Globus pallidus (tissue), 1 donor: ENCODE measurements at places on chromosomes 3 and 15.

GRCh38 chr3:187183210-187183862 lies 13.9 kb upstream of the RTP1 start:
- no peak for DNase-seq

DNA sequence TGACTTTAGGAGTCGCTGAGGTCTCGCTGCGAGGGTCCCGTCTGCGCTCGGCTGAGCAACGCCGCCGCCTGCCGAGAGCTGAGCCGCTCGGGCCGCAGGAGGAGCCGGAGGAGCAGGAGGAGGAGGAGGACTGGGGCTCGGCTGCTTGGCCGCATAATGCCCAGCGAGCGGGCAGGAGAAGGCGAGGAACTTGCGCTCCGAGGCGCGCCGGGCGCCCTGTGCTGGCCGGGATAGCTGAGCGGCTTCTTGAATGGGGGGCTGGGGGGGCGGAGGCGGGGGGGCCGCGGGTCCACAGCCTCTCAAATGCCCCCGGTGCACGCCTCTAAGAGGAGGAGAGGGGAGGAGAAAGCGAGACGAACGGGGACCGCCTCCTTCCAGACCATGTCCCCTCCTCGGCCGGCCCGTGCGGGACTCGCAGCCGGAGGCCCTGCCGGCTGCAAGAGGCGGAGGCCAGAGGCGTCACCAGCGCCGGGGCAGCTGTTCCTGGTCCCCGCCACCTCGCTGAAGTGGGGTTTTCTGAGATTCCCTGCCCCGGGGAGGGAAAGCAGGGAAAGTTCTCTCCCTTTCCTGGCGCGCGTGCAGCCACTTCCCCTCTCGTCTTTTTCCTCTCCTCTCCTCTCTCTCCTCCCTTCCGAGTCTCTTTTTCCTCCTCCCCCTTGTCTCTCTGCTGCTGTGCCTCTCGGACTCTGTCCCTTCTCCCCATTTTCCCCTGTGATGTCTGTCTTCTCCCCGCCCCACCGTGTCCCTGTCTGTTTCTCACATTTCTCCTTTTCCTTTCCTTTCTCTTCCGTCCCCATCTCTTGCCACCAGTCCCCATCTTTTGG lies at the start of gene ADAMTS9:
Gene ADAMTS9, minus strand, starts transcription at position 220 of the 824 bp plus-strand sequence. CDS start 343 bp downstream, outside the sequence.
- DNase-seq = peak; percentile 61

- no peak for DNase-seq
Measured at GRCh38 chr15:70061696-70062270, 35.9 kb downstream of the TLE3 start.

- no peak for DNase-seq
Measured at GRCh38 chr3:44326019-44326418, 12.5 kb upstream of the TCAIM start.

DNA sequence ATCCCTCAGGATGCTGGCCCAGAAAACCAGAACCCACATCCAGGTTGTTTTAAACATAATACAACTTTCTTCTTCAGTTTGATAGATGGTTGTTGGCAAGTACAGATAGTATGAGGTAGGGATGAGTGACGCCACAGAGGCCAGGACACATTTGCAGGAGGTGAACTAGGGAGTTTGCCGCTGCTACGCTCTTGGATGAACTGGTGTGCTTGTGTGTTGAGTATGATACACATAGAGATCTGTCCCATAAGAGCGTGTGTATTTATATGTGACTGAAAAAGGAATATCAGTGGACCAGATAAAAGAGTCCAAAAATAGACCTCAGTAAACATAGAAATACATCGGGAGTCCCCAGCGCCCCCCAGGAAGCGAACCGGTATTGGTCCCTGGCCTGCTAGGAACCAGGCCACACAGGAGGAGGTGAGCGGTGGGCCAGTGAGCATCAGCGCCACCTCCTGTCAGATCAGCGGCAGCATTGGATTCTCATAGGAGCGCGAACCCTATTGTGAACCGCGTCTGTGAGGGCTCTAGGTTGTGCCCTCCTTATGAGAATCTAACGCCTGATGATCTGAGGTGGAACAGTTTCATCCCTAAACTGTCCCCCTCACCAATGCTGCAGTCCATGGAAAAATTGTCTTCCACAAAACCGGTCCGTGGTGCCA lies 98.1 kb downstream of the LRRK1 start:
- DNase-seq = no peak

GRCh38 chr3:19074257-19074900 lies 73.9 kb upstream of the KCNH8 start:
- no peak for DNase-seq

DNA sequence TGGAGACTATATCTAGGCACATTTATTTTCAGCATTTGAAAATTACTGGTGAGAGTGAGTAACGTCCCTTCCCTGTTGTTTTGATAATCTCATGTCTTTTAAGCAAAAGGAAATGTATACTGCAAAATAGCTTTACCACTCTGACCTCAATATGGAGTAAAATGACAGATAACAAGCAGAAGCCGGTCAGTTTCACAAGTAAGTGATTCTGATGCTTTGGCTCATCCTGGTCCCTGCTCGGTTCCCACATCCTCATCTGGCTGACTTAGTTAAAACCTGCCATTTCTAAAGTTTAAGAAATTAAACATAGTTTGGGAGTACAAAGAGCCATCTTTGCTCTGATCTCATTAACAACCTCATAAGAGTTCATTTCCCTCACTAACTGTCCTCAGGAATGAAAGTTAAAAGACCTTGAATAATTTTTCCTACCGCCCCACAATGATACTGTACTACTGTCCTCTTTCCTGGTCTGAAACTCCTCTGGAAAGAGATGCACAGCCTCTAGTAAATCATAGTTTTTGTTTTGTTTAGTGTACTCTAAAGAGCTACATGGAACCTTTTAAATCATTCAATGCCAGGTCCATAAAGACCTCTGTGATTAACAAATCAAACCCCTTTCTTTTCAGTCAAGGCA lies 72.3 kb upstream of the ICE2 start:
- DNase-seq = no peak

GRCh38 chr3:194514626-194515025 lies 27.8 kb upstream of the ATP13A3 start:
- DNase-seq = no peak

DNA sequence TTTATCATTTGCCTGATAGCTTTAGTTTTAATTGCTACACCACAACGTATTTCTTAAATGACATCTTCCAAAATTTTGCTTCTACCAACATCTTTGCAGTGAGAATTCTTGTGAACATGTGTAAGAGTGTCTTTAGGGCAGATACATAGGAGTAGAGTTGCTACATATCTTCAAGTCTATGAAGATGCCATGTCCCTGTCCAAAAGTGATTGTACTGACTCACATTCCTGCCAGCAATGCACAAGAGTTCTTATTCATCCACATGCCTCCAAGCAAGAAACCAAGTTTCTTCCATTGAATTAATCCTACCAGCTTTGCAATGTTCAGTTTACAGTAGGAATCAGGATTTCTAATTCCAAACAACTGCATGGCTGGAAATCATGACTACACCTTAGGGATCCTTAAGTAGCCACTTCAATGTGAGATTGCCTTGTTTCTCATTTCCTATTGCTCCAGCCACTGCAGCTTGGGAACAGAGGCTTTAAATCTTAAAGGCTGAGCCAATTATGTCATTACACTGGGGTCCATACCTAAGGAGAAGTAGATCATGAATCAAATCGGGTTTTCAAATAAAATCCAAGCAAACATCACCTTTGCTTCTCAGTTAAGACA lies 44.5 kb downstream of the BCL2L10 start:
- DNase-seq = no peak

GRCh38 chr15:70532531-70533186 lies 230.7 kb downstream of the UACA start:
- no peak for DNase-seq

- no peak for DNase-seq
Measured at GRCh38 chr3:44516230-44516629, 38.8 kb upstream of the ZNF445 start.

DNA sequence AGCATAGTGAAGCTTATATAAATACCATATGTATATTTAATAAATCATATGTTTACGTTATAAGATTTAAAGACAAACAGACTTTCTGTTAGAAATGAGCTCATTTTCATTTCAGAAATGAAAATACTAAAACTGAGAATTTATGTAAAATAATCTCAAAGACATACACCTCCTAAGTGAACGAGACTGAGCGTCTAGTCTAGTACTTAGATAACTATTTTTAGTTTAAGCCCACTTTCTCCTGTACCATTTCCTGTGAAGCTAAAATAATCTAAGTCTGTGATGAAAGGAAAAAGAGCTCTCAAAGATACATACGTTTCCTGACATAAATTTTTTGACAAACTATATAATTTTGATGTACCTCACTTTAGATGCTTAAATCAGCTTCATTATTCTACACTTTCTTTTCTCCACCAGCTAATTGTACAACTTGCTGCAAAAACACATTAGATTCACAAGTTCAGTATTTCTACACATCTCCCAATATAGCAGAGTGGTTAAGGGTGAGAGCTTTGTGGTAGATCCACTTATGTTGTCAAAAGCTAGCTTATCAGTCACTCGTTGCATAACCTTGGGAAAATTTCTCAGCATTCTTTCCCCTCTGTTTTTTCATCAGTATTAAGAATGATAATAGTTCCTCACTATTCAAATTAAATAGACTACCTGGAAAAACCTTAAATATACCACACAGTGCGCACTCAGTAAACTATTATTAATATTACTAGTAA lies 703.0 kb downstream of the PLOD2 start:
- DNase-seq = no peak

GRCh38 chr3:48034000-48034516 lies 17.8 kb upstream of the MAP4 start:
- peak; percentile 75 for DNase-seq

DNA sequence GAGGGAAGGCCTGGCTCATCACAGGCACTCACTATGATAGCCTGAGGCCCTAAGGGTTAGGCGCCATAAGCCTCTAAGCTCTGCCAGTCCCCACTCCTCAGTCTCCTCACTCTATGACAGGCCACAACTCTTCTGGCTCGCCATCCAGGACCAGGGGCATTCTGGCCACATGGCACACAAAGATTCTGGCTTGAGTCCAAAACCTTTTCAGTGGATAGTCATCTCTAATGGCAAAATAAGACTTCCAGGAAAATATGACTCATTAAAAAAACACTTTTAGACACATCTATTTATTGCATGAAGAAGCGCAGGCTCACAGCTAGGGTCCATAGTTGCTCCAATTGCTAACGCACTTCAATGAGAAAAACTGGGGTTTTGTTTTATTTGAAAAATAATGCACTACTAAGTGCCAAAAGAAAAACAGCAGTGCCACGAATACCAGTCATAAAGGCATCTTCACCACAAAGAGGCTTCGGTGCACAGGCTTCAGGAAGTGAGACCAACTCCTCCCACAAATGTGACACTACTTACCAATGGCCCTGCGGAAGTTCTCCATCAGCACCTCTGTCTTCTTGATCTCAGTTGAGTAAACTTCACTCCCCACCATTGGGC lies 11.1 kb downstream of the RUVBL1 start:
- DNase-seq = no peak

DNA sequence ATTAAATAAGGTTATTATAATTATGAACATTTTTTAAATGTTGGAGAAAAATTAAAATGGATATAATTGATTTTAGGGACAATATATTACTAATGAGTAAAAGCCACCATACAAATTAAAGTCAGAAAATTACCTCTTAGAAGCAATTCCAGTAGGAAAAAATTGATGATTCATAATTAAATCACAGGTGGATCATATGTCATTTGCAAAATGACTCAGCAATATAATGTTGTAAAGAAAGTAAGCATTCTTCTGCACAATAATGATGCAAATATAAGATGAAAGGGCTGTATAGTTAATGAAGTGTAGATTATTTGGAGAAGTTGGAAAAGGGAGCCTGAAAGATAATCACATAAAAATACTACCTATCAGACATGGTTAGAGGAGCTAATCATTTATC lies 25.8 kb downstream of the ZPLD1 start:
- no peak for DNase-seq

GRCh38 chr3:53748512-53749271 lies 97.5 kb downstream of the CHDH start:
- DNase-seq = peak; percentile 55
